ENCODE measurements at places on chromosomes 16 and 17.

DNA sequence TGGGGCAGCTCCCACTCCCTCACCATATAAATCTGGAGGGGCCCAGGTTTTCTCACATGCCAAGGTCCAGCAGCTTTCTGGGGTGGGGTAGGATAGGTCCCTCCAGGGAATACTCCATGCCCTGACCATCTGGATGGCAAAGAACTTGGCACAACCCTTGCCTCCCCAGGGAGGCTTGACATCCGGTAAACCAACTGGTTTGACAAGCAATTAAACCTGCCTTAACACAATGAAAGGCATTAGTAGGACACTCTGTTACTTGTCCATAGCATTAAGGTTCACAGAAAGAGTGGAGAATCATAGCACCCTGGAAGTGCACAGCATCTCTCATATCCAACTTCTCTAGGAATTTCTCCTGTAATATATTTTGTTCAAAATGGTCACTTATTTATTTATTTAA lies 63.9 kb upstream of the MAF start:
- DNase-seq = no peak

GRCh38 chr17:30449480-30449879 lies 27.7 kb upstream of the GOSR1 start:
- DNase-seq = no peak

- DNase-seq = peak; percentile 67
Measured at GRCh38 chr17:76239538-76240274, 587 bp downstream of the RNF157 start.

DNA sequence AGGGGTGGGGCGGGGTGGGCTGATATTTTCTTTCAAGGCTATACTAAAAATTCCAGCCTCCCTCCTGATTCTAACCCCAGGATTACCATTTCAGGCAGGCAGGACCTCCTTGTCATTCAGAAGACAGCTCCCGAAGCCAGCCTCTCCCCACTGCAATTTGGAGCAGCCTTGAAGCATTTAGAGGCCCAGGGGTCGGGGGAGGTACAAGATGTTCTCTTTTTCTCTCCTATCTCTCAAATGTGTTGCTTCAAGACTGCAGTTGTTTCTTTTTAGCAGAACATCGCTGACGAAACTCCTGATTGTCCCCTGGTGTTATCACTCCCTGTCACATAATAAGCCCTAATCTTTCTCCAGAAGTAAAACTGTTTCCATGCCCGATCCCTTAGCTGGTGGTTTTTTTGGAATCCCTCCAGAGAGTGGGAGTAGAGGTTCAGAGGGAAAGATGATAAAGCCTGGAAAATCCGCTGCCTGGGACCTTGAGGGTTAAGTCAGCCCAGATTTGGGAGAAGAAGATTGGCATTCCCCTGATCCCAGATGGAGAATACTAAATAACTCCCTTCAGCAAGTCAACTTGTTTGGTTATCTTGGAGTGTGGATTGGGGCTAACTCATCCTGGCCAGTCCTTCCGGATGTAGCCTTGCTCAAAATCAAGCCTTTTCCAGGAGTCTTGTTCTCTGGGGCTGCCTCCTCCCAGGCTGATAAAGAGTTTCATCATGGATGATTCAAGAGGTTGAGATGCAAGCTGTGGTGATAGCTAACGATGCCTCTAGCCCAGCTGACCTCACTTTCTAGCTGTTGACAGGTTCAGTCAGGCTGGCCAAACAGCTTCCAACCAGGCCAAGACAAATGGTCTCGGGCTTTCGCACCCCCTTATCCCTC lies 71.3 kb downstream of the SOX9 start:
- DNase-seq = no peak

DNA sequence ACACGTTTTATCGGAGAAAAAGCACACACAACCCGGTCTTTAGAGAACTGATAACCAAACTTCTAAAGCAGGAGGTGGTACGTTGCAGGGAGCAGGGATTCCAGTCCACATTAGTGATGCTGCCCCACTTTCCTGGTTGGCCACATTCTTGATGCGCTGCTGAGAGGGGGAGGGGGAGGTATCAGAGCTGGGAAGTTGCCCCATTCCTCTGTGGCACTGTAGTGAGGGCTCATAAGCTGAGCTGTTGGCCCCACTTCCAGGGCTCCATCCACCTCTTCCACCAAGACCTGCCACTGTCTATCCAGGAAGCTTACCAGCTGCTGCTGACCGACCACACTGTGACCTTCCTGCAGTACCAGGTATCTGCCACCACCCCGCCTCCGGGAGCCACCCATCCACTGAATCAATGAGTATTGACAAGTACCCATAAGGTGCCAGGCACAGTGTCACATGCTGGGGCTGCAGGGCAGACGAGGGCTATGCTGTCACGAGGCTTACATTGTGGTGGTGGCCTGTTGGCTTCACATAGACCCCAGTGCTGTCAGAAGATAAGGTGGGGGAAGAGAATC lies 1.1 kb downstream of the TSEN54 start:
- no peak for DNase-seq

DNA sequence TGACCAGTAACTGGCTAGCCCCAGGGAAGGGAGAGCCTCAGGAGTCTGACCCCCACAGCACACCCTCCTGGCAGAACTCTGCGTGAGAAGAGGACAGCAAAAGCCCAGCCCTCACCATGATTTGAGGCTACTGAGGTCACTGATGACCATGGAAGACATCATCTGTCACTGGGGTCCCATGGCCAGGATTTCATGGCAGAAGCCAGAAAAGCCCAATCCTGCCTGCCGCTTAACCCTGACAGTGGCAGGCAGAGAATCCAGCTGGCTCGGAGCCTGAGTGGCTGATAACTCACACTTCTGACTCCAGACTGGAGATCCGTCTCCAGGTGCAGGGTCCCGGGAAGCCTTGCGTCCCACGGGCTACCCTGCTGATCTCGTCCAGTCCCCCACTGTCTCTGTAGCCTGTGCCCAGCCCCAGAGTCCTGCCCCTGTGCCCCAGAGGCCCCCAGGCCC lies 17.5 kb downstream of the GRIN2C start:
- DNase-seq = no peak

DNA sequence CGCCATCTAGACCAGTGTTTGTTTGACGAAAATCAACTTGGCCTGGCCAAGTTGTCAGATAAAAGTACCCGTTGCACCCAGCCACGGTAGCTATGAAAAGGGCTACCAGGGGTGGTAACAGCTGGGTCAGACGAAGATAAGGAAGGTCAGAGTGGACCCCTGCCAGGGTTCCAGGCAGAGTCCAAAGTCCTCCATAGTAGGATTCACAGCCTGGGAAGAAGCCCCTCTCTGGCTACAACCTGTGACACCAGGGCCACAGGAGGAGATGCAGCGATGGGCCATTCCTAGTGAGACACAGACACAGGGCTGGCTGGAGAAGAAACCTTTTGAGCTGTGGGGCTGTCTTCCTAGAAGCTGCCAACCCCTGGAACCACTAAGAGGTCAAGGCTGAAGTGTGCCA lies 39.3 kb downstream of the MEAK7 start:
- no peak for DNase-seq

DNA sequence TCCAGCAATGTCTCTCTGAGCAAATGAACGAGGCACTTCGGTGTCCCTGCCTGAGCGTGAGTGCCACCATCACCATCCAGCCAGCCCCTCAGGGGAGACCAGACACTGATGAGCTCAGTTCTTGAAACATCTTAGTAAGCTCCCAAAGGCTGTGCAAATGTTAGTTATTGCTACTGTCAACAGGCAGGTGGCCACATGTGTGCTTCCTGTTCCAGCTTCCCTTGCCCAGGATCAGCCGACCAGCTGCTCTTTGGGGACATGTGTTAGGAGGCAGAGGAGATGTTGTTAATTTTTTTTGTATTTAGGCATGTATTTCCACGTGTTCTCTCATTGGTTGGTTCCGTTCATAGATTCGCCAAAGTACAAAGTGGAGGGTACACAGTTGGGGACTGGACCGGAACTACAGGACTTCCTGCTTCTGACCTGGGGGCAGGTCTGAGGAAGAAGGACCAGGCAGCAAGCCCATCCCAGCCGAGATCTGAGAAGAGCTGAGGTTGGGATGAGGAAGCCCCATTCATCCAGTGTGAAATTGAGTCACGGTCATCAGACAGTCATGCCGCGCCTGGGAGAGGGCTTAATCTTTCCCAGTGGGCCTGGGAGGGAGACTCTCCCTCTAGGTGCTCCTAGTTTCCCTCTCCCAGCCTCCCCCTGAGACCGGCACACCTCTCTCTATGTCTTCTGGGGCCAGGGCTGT lies 3.8 kb downstream of the TTYH2 start:
- no peak for DNase-seq

DNA sequence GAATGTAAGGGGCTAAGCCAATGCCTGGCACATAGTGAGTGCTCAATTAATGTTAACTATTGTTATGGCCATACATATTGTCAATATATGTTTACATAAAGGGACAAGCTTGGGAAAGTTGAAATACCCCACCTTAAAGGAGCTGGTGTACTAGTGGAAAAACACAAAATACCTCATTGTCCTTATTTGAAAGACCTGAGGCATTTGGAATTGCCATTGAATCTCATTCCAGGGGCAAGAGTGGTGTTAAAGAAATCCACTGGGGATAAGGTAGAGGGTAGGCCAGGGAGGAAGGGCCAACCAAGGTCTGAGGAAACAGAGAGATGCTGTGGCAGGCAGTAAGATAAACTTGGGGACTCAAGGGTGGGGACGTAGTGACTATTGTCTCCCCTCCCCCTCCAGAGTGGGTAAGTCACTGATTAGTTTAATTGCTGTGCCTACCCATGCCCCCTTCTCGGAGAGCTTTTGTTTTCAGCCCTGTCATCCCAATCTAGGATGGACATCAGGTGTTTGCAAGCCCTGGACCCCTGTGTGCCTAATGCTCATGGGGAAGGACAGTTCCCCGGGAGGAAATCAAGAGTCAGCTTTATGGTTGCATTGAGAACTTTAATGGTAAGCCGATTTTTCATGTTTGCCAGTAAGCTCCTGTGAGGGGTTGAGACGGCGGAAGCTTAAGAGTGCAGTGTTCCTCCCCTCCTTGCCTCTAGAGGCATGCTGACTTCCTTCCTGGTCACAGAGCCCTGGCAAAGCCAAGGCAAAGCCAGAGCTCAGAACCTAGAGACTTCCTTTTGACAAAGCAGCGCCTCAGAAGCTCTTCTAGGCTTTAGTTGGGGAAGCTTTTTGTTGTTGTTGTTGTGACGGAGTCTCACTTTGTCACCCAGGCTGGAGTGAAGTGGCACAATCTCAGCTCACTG lies 2.5 kb upstream of the HEATR9 start:
- peak; percentile 73 for DNase-seq

DNA sequence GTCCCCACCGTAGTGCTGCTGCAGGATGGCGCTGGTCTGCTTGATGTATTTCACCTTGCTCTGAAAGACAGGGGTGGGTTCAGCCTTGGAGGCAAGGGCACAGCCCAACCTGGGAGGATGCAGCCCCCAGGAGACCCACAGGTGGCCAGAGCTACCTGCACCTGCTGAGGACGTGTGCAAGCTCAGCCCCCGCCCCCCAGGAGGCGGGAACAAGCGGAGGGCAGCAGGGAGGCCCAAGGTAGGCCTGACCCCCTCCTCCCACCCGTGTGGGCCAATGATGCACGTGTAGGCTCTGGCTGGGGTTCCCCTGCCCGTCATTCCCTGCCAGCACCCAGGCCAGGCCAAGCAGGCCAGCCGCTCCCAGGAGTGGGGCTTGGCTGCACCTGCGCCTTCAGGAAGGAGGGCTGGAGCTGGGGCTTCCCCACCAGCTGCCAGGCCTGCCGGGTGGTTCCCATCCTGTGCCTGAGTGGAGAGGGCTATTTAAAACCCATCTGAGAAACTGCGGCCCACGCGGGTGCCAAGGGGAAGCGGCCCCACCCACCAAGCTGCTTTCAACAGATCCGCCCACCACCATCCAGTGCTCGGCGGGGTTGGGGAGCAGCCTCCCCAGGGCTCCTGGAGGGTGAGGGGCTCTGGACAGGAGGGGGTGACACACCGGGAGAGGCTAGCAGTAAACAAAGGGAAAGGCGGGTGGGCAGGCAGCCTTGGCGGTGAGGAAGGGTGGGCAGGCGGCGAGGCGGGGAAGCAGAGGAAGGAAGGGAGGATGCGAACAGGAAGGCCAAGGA lies 3.8 kb downstream of the NTHL1 start:
- DNase-seq = no peak

DNA sequence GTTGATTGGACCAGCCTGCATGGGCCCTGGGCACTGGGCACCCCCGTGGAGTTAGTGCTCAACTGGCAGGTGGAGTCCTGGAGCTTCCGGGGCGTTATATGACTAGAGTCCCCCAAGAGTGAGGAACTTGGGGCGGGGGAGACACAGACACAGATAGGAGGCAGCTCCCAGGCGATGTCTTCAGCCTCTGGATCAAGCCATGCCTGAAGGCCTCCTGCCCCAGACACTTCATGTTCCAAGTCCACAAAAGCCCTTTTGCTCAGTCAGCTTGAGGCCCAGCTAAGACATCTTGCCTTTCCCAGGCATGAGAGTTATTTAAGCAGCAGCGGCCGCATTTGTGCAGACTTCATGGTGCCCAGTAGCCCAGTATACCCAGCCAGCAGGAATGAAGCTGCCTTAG lies 136.6 kb upstream of the CIBAR2 start:
- no peak for DNase-seq

GRCh38 chr17:4005296-4006164 lies 41.3 kb upstream of the ATP2A3 start:
- no peak for DNase-seq

GRCh38 chr16:27511657-27512448 lies 37.9 kb downstream of the GTF3C1 start:
- no peak for DNase-seq

GRCh38 chr17:74779501-74779900 lies 3.4 kb upstream of the NAT9 start:
- DNase-seq = no peak

GRCh38 chr17:33015716-33016346 lies 24.2 kb downstream of the SPACA3 start:
- DNase-seq = peak; percentile 29

DNA sequence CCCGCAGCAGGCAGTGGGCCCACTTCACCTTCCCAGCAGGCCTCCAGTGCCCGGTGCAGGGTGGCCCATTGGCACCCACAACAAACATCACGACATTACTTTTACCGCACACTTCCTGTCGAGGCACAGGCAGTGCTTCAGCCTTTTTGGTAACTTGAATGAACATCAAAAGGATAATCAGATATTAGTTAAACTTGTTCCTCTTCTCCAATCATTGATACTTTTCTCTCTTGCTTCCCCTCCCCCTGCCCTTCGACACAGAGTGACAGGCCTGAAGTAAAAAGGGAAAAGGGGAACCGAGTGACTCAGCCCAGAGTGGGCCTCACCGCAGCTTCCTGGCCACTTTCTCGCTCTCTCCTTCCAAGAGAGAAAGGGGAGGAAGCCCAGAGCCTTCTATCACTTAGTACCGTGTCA lies 507.0 kb downstream of the MAF start:
- DNase-seq = no peak

- no peak for DNase-seq
Measured at GRCh38 chr17:79977161-79977631, 58.5 kb downstream of the TBC1D16 start.
